ENCODE measurements at places on chromosomes 5 and 9. TPM values are rescaled to one million over a fixed set of nuclear protein-coding genes. Genes with fewer than 3 reads are reported as not detected.

Gene ANKRD33B
- 7.4 TPM for total RNA-seq

Gene NCS1
- total RNA-seq: 7.6 TPM

DNA sequence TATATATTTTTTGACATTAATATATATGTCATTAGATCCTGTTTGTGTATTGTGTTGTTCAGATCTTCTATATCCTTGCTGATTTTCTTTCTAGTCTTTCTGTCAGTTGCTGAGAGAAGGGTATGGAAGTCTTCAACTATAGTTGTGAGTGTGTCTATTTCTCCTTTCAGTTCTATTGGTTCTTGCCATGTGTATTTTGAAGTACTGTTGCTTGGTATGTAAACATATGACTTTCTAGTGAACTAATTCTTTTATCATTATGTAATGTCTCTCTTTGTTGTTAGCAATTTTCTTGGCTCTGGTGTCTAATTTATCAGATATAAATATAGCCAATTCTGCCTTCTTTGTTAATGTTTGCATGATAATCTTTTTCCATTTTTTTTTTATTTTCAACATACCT is 84.3 kb upstream of the CAST start:
- no peak for DNase-seq

Gene VCAN
- total RNA-seq: 396 TPM

DNA sequence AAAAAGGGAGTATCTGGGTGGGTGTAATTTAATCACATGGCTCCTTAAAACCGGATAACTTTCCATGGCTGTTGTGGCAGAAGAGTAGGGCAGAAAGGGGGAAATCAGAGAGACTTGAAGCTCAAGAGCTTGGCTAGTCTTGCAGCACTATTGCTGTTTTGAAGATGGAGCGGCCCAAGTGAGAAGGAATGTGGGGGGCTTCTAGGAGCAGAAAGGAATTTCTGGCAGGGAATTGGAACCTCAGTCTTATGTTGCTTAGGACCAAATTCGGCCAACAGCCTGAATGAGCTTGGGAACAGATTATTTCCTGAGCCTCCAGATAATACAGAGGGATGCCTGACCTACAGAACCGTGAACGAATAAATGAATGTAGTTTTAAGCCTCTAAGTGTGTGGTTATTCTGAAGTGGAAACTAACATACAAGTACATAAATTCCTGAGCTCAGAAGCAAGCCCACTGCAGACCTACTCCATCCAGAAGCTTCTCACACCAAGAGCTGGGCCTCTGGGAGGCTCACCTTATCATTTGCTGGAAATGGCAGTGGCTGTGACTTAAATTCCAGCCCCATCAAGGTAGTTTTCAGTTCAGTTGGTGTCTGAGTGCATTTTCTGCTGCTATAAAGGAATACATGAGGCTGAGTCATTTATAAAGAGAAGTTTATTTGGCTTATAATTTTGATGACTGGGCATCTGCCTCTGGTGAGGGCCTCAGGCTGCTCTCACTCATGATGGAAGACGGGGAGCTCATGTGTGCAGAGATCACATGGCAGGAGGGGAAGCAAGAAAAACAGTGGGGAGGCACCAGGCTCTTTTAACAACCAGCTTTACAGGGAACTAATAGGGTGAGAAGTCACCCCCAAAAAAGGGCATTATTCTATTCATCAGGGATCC is 15.3 kb upstream of the TMEM174 start:
- DNase-seq: no peak

Gene CYSRT1
- 1.4 TPM for total RNA-seq

- DNase-seq: no peak
Observed at GRCh38 chr9:120663380-120663779, 50.9 kb downstream of the MEGF9 start.

Data from skin of body (tissue), 3 donors.